ENCODE measurements at places on chromosomes 11 and 22. TPM values are rescaled to one million over a fixed set of nuclear protein-coding genes. Genes with fewer than 3 reads are reported as not detected.

DNA sequence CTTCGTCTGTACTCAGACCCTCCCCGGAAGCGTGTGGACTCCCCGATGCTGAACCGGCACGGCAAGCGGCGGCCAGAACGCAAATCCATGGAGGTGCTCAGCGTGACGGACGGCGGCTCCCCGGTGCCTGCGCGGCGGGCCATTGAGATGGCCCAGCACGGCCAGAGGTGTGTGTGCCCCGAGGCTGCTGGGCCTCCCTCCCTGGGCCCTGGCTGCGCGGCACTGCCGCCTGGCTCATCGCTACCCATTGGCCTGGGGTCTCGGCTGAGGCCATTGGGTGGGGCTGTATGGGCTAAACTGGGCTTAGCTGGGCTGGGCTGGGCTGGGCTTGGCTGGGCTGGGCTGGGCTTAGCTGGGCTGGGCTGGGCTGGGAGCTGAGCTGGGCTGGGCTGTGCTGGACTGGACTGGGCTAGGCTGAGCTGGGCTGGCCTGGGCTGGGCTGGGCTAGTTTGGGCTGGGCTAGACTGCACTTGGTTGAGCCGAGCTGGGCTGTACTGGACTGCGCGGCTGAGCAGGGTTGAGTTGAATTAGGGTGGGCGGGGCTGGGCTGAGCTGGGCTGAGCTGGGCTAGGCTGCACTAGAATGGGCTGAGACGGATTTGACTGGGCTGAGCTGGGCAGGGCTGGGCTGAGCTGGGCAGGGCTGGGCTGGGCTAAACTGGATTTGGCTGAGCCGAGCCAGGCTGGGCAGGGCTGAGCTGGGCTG lies 40.7 kb downstream of the MOB2 start:
- no peak for DNase-seq

- no peak for DNase-seq
Observed at GRCh38 chr22:30837531-30837930, 131.0 kb downstream of the MORC2 start.

GRCh38 chr11:71481101-71481960 lies 28.3 kb downstream of the NADSYN1 start:
- no peak for DNase-seq

Gene CFAP68
- total RNA-seq: 28.3 TPM

DNA sequence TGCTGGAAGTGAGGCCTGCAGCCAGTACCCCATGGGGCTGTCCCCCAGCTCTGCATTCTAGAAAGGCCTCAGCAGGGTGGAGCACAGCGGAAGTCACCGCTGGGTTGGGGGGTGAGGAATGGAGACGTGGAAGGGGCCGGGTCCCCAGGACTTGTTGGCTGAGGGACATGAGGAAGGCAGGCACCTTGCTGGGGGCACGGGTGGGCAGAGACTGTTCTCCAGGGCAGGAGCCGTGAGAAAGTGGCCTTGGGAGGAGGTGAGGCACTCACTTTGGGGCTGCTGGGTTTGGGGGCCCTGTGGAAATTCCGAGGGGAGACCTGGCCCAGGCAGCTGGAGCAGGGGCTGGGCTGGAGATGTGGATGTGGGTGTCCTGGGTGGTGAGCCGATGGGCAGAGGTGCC lies 5.0 kb downstream of the TNNI2 start:
- DNase-seq: no peak

DNA sequence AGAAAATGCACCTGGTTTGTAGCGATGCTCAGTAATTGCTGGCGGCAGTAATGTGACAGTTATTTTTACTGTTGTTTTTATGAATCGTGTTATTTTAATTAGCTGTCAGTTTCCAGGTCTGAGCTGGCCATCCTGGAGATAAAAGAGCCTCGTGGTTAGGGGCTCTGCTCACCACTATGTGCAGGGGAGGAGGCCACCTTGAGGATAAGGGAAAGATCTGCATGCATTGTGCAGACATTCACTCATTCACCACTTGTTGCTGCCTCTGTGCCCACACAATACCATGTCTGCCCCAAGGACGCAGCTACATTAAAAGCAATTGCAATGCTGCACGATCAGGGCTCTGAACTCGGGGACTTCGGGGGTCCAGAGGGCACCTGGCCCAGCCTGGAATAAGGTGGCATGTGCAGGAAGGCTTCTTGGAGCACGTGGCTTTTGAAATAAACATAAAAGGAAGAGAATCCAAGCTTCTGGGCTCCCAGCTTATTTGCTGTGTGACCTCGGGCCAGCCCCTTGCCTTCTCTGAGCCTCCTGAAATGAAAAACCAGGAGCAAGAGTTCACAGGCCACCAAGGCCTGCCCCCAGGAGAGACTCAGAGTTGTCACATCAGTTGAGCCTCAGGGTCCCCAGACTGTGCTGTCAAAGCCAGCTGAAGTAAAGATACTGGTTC lies 44.7 kb upstream of the SHISAL1 start:
- no peak for DNase-seq

Gene APOC3
- not detected for total RNA-seq

Gene TSG101
- total RNA-seq: 46.3 TPM

DNA sequence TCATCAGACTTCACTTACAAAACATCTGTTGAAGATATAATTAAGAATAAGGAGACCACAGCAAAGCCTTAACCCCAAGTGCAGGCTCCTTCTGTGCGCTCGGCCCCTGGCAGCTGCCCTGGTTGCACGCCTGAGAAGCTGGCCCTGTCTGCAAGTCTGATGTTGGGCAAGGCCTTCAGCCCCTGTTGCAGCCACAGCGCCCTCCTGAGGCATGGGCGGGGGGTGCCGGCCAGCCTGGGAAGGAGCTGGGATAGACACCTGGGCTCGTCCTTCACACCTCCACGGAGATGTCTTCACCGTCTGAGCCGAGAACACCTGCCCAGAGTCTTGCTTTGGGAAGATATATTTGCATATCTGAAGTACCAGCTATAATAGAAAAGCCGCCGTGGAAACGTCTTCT lies 104.1 kb downstream of the MPPED1 start:
- DNase-seq: no peak

DNA sequence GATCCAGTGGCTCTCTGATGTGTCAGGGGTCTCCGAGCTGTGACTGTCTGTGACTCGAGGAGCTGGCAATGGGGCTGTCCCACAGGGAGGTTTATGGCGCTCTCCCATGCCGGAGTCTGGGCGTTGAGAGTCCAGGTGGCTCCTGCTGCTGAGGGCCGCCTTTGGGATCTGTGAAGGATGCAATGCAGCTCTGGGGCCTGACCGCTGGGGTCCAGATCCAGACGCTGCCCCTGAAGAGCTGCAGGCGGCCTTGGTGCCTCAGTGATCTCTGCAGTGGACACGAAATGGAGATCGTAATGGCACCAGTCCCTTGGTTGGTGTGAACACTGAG lies 155.3 kb downstream of the TBC1D22A start:
- DNase-seq: no peak

Gene OR4A16
- total RNA-seq: not detected

DNA sequence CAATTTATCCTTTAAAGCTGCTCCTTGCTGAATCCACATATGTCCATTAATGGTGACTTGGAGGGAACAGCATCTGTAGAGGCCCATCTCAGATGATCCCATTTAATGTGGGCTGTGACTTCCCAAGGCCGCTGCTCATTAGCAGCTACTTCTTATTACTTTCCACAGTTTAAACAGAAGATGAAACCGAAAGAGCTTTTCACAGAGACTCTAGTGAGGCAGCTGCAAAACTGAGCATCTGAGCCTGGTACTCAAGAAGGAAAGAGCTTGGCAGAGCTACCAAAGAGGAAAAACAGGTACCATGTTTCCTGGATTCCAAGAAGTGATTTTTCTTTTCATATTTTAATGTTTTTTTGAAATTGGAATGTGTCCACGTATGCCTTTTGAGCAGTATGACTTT lies 110.5 kb upstream of the NARS2 start:
- no peak for DNase-seq

DNA sequence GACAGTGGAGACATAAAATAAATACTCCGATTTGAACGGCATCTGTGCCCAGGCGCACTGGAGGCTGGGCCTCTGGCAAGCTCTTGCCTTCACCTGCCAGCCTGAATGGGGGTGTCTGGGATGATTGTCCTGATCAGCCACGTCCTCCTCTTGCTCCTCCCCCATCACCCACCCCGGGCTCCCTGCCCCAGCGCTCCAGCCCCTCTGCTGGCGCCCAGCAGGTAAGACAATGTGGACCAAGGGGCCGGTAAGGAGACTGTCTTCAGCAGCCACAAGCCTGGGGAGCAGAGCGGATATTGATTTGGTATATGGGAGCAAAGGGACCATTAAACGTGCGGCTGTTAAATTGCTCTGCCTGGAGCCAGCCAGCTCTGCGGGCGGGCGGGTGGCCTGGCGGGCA lies 24.9 kb downstream of the WNT11 start:
- no peak for DNase-seq

Gene PHF21B
- 6.4 TPM for total RNA-seq

DNA sequence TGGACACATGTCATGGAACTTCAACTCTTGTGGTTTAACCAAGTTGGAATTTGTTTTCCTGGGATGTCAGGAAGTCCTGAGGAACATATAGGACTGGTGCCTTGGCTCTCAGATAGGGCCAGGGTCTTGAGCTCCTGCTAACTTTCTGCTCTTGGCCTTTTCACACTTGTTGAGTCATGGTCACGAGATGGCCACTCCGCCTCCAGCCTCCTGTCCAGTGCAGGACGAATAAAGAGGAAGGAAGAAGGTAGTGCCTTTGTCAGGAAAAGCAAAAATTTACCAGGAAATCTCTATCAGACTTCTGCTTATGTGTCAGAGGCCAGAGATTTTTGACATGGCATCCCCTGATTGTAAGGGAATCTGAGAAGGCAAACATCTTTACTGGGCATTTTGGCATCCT lies 89.1 kb upstream of the ARHGAP20 start:
- no peak for DNase-seq

Gene NCAM1
- total RNA-seq: 114 TPM

All from ovary (tissue), 10 donors.